ENCODE measurements at places on chromosomes 16 and 17.

DNA sequence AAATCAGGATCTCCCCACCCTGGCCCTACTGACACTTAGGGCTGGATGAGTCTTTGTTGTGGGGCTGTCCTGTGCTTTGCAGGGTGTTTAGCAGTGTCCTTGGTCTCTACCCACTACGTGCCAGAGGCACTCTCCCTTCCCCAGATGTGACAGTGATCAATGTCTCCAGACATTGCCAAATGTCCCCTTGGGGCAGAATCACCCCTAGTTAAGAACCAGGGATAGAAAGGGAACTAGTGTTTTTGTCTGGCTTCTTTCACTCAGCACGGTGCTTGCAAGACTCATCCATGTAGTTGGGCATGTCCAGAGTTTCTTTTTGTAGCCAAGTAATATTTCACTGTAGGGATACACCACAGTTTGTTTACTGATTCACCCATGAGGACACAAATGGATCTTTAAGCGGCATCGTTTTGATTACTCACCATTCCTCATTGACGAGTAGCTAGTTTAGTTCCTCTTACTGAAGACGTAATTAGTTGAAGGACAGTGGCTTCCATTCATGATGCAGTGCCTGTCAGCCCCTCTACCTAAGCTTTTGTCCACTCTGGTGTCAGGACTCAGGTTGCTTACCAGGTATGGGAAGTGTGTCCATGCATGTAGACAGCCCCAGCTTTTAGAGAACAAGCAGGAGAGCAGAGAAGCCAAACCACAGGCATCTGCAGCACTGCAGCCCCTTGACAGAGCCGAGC is 26.0 kb upstream of the ITGB4 start:
- no peak for DNase-seq

GRCh38 chr17:49468811-49469385 is 26.2 kb upstream of the NGFR start:
- no peak for DNase-seq

- no peak for DNase-seq
Observed at GRCh38 chr16:75495076-75495674, at the start of gene CHST6. CHST6 (minus strand) TSS chr16:75495441; CDS start chr16:75479828, 15,613 bp downstream.

GRCh38 chr16:66484453-66485213 is 57.5 kb downstream of the BEAN1 start:
- no peak for DNase-seq

DNA sequence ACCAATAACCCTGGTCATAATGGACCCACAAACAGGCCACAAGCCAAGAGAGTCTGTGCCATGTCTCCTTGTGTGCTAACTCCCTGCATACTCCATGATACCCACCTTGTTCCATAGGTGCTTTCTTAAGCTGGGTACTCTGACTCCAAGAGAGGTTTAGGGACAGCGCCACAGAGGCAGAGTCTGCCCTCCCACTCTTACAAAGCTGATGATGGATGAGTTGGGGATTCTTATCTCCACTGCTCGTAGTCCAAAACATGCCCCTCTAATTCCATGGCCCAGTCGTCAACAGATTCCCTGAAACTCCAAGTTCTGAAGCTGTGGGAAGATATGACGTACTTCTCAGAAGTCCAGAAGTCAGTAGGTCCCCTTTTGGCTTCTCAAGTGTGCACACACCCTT is 184.4 kb upstream of the CCL2 start:
- no peak for DNase-seq

DNA sequence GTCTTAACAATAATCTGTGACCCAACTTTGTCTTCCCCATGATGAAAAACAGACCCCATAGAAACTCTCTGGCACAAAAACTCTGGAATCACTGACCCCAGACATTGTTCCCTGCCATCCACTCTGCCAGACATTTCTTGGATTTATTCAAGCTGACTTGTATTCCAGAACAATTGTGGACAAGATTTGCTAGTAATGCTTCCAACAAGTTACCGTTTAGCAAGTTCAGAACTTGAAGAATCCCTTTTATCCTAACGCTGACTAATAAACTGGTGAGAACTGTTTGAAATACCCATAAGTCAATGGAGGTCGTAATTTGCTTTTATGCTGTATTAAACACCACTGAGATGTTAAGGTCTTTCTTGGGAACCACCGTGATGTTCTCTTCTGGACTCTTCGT is 10.5 kb downstream of the HSBP1 start:
- no peak for DNase-seq

GRCh38 chr16:4373356-4373908 is 1.8 kb downstream of the VASN start:
- DNase-seq, result peak; percentile 56

- DNase-seq, result peak; percentile 9
Observed at GRCh38 chr16:14564861-14565687, 65.0 kb downstream of the PARN start.

DNA sequence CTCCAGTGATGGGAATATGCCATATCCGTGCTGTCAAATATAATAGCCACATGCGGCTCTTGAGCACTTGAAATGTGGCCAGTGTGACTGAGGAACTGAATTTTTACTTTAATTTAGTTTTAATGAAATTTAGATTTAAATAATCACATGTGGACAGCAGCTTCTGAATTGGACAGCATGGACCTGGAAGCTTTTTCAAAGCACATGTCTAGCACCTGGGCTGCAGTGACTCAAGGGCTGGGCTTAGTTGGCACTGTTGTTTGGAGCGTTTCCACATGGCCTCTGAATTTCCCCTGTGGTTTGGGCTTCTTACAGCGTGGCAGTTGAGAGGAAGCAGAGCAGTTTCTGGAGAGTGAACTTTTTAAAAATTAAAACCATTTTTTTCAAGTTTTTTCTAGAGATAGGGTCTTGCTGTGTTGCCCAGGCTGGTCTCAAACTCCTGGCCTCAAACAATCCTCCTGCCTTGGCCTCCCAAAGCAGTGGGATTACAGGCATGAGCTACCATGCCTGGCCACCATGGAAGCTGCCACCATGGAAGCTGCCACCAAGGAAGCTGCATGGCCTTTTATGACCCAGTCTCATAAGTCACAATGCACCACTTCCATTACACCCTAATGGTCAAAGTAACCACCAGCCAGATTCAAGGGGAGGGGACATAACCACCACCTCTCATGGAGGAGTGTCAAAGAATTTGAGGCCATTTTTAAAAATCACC is 6.7 kb upstream of the TOB1 start:
- DNase-seq, result peak; percentile 62

DNA sequence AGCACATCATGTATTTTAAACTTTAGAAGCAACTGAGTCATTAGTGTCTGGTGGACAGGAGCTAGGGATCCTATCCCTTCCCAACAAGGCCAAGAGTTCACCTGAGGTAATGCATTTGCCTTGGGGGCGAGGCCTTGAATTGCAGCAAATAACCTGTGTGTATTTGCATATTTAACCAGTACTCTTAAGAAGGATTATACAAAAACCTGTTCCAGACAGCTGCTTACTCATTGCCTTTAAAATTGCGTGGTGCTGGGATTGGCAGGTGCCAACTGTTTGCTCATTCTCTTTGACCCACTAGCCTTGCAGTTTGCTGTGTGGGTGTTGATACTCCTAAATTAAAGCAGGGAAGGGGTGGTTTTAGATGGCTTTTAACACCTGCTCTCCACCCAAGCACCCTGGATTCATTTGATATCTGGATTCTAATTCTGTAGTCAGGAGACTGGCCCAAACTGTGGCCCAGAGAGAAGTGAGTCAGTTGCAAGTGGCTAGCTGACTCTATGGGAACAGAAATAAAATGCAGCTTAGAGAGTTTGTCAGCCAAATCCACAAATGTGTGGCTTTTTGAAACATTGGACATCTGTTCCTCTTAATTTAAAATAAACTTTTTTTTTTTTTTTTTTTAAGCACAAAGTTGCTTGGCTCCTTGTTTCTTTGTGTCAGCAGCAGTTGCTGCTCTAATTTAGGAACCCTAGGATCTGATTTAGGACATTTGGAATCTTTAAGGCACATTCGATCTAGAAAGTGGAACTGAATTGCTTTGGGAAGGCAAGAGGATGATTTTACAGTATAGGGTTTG is 46.9 kb downstream of the TUBD1 start:
- DNase-seq, result peak; percentile 99

DNA sequence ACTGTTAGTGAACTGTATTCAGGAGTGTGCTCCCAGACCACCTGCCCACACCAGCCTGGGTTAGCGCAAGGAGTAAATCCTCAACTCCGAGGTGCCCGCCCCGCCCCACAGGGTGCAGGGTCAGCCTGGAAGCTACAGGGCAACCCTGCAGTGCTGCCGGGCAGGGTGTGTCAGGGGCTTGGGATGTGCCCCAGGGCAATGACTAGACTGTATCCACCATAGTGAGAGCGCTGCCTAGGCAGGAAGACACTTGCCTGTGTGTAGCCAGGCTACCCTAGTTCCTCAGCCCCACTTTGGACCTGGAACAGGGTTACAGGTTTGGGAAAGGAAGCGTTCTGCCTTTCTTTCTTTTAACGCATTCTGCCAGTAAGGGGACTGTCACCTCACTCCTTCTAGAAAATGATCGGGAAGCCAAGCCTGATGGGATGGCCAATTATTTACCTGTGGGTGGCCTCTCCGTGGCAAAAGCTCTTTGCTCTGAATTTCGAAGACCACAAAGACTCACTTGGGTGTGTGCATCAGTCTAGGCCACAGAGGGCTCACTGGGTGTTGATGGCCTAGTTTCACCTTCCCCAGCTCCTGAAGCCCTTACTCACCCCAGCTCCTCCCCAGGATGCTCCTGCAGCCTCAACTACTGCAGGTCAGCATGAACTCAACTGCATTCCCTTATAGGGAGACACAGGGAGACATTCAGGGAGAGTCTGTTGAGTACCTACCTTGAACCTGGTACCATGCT is 90.9 kb downstream of the CCDC182 start:
- DNase-seq, result no peak

- peak; percentile 36 for DNase-seq
Observed at GRCh38 chr17:81961087-81961511, at the start of gene NOTUM. NOTUM (minus strand) TSS chr17:81961187; CDS start chr17:81960909, 278 bp downstream.

GRCh38 chr16:48565752-48566151 is 44.2 kb downstream of the N4BP1 start:
- no peak for DNase-seq

GRCh38 chr16:84684592-84684965 is 15.2 kb upstream of the USP10 start:
- DNase-seq, result no peak

DNA sequence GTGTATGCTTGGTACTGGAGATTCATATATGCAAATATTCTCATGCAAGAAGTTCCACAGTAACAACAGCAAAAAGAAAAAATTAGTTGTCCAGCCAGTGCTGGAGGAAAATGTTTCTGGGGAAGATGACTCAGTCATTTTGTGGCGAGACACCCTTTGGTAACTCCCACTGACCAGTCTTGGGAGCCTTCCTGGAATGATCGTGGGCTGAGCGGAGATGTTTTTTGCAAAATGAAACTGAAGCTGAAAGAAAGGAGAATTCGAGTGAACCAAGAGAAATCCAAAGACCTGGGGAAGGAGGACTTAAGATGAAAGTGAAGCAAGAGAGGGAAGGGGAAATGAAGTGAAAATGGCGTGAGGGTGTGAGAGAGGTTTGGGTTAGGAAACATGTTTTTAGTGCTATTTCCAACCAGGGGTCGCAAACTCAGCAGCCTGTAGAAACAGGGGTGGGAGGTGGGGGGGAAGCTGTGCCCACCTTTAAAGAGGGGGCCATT is 5.2 kb downstream of the ITPRIPL2 start:
- peak; percentile 87 for DNase-seq

DNA sequence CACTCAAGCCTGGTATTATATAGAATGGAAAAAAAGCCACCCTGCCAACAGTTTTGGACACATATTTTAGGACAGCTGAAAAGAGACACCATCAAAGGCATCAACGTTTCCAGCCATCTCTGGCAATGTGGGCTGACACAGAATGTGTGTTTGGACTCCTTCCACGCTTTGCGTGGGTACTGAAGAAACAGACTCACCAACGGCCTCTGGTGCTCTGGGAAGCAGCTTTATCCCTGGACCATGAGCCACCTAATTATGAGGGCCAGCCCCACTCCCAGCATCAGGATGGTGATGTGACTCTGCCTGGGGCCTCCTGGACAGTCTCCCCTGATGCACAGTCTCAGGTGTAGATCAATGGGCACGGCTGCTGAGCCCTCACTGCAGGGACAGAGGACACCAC is 27.9 kb downstream of the CCDC57 start:
- peak; percentile 48 for DNase-seq

DNA sequence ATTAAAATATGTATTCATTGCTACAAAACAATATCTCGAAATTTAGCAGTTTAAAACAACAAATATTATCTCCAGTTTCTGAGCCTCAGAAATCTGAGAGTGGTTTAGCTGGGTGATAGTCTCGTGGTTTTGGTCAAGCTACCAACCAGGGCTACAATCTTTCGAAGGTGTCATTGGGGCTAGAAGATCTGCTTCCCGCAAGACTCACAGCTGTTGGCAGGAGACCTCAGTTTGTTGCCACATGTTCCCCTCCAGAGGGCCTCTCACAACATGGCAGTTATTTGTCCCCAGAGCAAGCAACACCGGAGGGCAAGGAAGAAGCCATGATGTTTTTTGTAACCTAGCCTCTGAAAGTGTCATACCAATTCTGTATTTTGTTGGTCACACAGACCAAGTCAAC is 12.0 kb upstream of the BCAS3 start:
- DNase-seq, result peak; percentile 56

- DNase-seq, result peak; percentile 14
Observed at GRCh38 chr17:32769846-32770245, 107.1 kb downstream of the MYO1D start.

DNA sequence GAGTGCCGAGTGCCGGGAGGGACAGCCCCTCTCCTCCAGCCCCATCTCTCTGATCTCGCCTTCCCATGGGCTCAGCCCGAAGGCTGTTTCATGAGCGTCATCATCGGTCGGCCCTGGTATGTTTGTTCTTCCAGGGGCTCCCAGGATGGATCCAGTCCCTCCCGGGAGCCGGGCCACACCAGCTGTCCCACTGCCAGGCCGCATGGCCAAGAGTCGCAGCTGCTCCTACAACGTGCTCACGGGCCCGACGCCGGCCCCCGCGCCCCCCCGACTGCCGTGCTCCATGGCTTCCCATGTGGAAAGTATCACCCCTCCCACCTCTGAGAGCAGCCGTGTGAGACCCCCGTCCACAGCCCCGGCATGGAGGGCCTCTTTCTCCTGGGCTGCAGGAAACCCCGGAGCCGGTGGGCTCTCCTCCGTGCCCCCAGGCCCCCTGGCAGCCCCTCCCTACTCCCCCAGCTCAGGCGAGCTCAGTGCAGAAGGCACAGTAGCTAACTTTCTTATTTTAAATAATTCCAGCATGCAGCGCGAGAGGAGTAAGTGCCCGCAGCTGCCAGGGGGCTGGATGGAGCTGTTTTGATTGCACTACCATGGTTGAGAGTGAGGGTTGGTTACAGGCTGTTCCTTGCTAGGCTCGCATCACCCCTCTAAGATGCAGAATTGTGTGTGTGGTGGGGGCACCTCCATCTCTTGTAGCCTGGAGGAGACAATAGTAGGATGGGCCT is 26.6 kb upstream of the GSE1 start:
- DNase-seq, result peak; percentile 84
